ENCODE measurements at places on chromosomes 13 and 19.

DNA sequence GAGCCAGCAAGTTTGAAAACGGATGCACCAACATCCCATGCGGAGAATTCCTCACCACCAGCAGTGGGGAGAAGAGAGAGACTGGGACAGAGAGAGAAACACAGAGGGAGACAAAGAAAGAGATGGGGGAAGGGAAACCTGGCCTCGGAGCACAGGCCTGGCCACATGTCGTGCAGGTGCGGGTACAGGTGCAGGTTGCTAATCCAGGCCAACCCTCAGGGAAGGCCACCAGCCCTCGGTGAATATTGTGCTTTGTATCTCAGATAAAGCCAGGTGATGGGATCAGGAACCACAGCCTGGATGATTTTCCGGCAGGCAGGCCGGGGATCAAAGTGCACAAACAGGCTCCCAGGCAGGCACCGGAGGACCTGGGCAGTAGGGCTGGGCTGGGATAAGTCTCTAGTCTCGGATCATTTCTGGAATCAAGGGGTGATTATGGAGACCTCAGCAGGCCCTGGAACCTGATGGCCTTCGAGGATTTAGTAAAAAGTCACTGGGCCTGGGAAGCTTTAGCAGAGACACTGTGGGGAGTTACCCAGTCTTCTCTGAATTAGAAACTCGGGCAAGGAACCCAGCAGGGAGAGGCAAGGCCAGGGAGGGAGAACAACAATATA is 3.7 kb downstream of the GAS6 start:
- H3K27ac ChIP-seq = peak overlapping the region; percentile 89
- no peaks in the 10 kb centered on the region for H3K27me3 ChIP-seq
- no peaks in the 10 kb centered on the region for H3K36me3 ChIP-seq
- H3K4me3 ChIP-seq = no peak overlapping the region

DNA sequence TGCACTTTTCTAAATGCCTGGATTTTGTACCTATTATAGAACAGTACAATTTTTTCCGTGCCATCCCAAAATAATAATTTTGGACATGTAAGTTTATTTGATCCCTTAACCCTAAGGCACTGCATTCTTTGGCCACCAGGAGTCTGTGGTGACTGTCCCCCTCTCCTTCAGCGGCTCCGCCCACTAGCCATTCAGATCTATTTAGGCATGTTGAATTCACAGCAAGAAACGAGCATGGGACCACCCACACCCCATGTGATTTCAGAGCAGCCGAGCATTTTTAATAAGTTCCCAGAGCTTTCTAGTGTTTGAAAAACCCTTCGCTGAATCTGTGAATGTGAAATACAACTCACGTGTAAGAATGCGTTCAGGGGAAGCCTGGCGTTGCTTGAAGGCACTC is 567.5 kb downstream of the MYO16 start:
- no peak overlapping the region for H3K27ac ChIP-seq
- H3K4me3 ChIP-seq = no peak overlapping the region
- no peaks in the 10 kb centered on the region for H3K27me3 ChIP-seq
- H3K4me1 ChIP-seq = no peaks in the 10 kb centered on the region

GRCh38 chr19:30369833-30370232 is 2.4 kb upstream of the ZNF536 start:
- no peak overlapping the region for H3K27ac ChIP-seq
- H3K4me3 ChIP-seq = no peak overlapping the region
- H3K27me3 ChIP-seq = peaks cover 4% of the 10 kb centered on the region
- DNase-seq = no peak

- no peaks in the 10 kb centered on the region for H3K27me3 ChIP-seq
- H3K4me1 ChIP-seq = peaks cover 2% of the 10 kb centered on the region
- no peak overlapping the region for H3K27ac ChIP-seq
- no peak for DNase-seq
- H3K4me3 ChIP-seq = no peak overlapping the region
Measured at GRCh38 chr13:34162544-34162933, 344.6 kb downstream of the RFC3 start.

DNA sequence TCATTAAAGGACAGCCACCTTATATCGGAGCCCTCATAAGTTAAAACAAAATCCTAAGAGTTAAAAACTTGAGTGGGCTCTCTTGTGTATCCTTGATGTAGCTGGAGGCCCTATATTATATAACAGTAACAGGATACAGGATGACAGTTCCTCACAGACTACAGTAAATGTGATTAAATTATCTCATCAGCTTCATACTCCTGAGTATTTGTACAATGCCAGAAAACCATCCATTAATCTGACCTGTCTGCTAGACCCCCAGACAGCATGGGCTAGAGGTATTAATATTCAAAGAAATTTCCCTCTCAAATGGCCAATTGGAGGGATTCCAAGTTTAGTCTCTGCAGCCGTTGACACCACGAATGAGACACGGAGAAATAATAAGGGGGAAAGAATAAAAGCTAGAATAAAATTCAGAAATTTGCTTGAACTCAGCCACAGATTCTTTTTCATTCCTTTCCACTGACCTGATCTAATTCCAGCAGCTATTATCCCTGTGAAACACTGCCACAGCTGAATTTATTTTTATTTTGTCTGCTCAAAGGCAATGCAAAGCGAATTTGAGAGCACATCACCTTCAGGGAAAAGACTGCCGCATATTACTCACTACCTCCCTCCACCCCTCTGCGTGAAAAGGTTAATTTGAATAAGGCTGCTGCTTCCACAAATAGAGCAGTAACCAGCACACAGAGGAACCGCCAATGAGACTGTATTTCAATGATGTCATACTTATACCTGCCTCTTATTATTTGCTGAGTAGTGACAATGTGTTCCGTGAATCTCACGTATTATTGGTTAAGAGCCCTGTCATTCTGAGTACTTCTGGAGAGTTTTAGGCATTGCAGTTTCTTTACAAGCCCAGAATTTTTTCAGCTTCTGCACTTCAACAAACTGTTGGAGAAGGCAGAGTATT is 155.9 kb upstream of the KLF12 start:
- H3K4me1 ChIP-seq = peaks cover 6% of the 10 kb centered on the region
- no peaks in the 10 kb centered on the region for H3K27me3 ChIP-seq
- no peaks in the 10 kb centered on the region for H3K36me3 ChIP-seq

GRCh38 chr19:43618921-43619261 is 538 bp downstream of the ZNF428 start:
- peak overlapping the region; percentile 99 for H3K27ac ChIP-seq
- H3K36me3 ChIP-seq = no peaks in the 10 kb centered on the region
- H3K4me1 ChIP-seq = peaks cover 7% of the 10 kb centered on the region
- H3K27me3 ChIP-seq = no peaks in the 10 kb centered on the region

GRCh38 chr19:35088131-35088913 is 27.3 kb upstream of the FXYD3 start:
- DNase-seq = peak; percentile 60
- no peaks in the 10 kb centered on the region for H3K27me3 ChIP-seq
- no peak overlapping the region for H3K4me3 ChIP-seq
- H3K27ac ChIP-seq = no peak overlapping the region
- H3K4me1 ChIP-seq = peaks cover 21% of the 10 kb centered on the region
- no peaks in the 10 kb centered on the region for H3K36me3 ChIP-seq
